ENCODE measurements at places on chromosomes 13 and 19.
A peak's percentile ranks its signal among the peaks of the same experiment; 100 is the strongest.

DNA sequence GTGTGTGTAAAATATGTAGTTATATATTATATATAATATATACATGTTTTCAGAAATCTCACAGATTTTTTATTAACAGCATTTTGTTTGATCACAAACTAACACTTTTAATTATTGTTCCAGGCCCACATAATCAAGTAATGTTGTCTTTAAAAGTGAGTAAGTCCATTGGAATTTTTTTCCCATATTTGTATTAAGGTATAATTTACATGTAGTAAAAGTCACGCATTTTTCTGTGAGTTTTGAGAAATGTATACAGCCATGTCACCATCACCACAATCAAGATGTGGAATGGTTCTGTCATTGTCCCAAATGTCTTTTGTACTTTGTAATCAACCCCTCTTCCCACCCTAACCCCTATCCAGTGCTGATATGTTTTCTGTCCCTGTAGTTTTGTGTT lies 120.0 kb upstream of the RFC3 start:
- DNase-seq, result no peak

DNA sequence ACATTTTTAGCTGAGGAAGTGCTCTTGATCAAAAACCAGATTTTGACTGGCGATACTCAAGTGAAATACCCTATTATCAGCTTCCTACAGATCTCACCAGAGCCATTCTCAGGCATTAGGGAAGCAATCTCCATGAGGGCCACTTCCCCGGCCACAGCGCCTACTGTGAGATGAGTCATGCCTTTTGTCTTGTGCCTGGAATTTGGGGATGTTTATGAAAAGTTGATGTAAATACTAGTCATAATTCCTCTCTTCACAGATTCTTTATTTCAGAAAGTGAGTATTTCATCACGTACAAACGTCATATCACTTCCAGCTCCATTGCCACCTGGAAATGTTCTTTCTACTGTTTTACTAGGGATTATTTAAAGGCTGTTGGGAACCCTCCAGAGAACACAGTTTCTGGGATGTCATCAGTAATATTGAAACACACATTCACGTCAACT lies 25.3 kb upstream of the SLC46A3 start:
- DNase-seq, result peak; percentile 35

DNA sequence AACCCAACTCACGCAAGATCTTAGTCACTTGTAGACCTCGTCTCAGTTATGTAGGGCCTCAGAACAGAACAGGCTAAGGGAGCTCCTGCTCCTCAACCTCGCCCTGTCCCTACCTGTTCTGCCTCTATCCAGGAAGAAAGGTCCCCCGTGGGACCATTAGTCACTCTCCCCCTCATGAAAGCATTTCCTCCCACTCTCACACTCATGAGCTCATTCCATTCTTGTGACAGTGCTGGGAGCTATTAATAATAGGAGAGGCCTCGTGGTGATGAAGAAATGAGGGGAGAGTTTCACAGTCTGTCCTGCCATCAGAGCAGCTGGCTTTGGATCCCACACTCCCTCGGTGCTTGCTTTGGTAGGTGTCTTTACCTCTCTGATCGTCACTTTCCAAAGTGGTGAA lies 10.2 kb downstream of the PPP2R1A start:
- DNase-seq, result no peak

- no peak for DNase-seq
These were observed 49.6 kb downstream of the THSD1 start for GRCh38 chr13:52356327-52356726.

GRCh38 chr13:71613066-71613745 lies 253.8 kb downstream of the DACH1 start:
- peak; percentile 64 for DNase-seq

GRCh38 chr13:113216254-113217048 lies 7.0 kb downstream of the CUL4A start:
- peak; percentile 34 for DNase-seq

DNA sequence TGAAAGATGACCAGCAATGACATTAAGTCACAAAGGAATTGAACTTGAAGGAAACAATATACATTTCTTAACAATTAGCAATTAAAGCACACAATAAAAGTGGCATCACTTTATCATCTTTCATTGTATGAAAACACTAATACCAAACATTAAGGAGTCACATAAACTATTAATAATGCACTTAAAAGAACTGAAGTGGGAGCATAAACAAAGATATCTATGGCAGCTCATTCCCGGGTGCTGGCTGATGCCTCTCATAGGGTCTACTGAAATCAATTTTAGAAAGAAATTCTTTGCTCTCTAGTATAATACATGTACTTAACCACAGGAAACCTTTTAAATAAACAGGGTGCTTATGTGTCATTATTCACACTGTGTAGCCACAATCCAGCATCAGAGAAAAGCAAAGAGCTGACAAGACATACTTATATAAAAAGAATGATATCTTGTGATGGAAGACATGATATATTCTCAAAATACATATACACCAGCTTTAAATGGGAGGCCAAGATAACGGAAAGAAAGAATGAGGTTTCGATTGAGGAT lies 1207.8 kb downstream of the EFNB2 start:
- no peak for DNase-seq

GRCh38 chr19:10612499-10613119 lies 12.7 kb upstream of the SLC44A2 start:
- peak; percentile 78 for DNase-seq

DNA sequence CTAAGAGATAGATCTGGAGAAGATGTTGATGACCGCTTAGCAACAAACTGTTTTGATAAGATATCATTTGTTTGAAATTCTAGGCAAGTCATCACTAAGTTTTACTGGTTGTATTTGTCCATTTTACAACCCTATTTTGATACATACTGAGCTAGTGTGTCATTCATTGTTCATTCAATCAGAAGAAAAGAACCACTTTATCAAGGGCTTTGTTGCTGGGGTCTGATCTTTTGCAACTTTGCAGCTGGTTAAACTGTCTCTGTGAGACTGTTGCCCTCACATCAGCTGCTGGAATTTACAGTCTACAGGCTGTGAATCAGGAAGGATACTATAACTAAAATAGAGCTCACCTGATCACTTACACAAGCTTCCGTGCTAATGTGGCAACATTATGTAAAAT lies 290.5 kb downstream of the RFC3 start:
- DNase-seq, result no peak

- DNase-seq, result no peak
These were observed 5.0 kb upstream of the EID2 start for GRCh38 chr19:39544911-39545310.

DNA sequence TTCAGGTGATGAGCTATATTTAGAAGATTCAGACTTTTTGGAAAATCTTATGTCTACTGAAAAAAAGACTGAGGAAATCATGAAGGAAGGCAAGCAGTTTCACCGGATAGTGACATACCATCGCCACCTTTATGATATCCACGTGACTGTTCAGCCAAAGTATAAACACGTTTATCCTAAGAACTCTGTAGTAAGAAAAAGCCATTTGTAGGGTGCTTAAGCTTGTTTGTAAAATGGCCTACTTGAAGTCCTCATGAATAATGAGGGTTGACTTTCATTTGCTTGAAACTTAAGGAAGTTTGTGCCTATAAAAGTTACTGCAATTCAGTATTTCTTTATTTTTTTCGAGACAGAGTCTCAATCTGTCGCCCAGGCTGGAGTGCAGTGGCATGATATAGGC lies 7.8 kb upstream of the TDRD12 start:
- no peak for DNase-seq

DNA sequence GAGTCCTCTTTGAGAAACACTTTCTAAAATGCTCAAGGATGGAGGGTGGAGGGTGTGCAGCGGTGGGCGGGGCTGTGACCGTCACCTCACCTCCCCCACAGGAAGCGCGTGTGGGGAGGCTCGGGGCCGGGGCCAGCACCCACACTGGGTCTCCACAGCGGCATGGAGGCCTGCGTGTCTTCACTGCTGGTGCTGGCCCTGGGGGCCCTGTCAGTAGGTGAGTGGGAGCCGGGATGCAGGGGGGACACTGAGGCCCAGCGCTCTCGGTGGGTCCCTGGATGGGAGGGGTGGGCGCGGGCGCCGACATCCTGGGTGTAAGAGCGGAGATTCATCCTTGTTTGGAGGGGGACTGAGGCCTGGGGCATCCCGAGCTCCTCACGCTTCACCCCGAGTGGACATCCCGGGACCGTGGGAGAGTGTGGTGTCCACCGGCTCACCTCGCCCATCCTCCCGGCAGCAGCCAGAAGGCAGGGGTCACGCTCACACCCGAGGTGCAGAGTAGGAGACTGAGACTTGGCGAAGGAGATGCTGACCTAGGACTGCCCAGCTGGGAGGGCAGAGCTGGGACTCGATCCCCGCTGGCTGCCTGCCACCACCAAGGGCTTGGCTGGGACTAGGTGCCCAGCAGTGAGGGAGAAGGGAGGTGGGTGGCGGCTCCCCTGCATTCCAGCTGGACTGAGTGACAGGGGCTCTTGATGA lies at the start of gene GZMM:
Gene GZMM (plus strand): TSS at position 144 of the 699 bp plus-strand sequence. CDS start 19 bp downstream, at position 163.
- DNase-seq, result no peak

- DNase-seq, result no peak
These were observed 268.7 kb downstream of the SPRY2 start for GRCh38 chr13:80072231-80072630.

DNA sequence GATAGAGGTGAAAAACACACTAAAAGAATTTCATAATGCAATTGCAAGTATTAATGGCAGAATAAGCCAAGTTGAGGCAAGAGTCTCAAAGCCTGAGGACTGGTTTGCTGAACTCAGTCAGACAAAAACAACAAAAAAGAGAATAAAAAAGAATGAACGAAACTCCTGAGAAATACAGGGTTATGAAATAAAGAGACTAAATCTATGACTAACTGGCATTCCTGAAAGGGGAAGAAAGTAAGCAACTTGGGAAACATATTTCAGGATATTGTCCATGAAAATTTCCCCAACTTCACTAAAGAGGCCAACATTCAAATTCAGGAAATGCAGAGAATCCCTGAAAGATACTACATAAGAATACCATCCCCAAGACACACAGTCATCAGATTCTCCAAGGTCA lies 47.8 kb downstream of the UBL3 start:
- no peak for DNase-seq

DNA sequence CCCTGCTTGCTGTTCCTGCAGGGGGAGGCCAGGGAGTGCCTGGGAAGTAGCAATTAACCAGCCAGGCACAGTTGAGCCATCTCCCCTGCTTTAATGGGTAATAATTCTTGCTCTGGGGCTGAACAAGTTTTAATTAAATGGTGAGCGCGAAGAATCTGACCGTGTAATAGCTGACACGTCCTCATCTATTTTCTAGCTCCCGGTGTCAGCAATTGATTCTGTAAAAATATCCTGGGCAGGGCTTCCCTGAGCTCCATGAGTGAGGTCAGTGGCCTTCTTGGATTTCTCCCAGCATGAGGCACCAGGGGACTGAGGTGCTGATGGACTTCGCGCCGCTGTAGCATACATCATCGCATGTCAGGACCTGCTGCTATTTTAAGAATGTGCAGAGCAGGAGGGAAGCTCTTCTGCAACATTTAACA lies 26.9 kb downstream of the SIPA1L3 start:
- no peak for DNase-seq

DNA sequence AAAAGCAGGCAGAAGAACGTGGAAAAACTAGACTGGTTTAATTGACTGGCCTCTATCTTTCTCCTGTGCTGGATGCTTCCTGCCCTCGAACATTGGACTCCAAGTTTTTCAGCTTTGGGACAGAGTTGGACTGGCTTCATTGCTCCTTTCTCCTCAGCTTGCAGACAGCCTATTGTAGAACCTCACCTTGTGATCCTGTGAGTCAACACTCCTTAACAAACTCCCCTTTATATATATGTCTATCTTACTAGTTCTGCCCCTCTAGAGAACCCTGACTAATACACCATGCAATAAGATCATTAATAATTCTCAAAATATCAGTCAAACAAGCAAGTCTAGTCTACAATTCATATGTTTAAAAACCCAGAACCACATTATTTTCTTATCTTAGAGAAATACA lies 662.4 kb downstream of the TBC1D4 start:
- DNase-seq, result no peak

DNA sequence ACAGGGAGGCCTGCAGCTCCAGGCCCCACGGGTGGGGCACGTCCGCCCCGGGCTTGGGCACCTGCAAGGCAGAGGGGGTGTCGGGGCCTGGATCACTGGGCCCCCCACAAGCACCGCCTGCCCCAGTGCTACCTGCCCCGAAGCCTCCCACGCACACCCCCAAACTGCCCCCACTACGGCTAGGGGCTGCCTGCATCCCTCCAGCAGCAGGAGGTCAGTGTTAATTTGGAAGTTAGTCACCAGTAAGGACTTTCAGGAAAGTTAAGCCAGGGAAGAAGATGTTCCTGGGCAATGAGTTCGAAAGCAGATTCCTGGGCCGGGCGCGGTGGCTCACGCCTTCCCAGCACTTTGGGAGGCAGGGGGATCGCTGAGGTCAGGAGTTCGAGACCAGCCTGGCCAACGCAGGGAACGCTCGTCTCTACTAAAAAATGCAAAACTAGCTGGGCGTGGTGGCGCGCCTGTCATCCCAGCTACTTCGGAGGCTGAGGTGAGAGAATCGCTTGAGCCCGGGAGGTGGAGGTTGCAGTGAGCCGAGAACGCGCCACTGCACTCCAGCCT lies 5.5 kb downstream of the PEAK3 start:
- no peak for DNase-seq

GRCh38 chr19:5001615-5002014 lies 32.7 kb downstream of the KDM4B start:
- DNase-seq, result peak; percentile 74

GRCh38 chr19:46813839-46814358 lies 25.5 kb upstream of the SLC1A5 start:
- no peak for DNase-seq

DNA sequence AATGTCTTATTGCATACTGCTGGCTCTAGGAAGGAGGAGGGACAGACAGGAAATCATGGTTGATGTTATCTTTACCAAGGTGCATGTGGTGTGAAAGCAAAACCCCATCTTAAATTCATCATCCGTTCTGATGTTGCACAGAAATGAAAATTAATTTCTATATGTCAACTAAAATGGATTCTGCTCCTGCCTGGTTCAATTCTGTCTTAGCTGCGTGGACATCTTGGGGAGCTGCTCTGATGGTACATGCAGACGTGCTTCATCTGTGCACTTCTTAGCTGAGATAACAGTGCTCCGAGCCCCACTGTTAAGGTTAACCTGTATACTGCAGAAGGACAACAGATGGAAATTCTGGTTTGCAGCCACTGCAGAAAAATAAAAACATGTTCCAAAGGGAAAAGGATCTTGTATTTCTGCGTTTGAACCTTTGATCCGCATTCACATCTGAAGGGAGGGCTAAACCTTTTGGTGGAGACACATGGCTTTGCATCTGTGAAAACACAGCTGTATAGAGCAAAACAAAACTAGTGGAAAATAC lies 155.6 kb downstream of the TM9SF2 start:
- no peak for DNase-seq
